Stimulated activated CD8-positive, alpha-beta memory T cell treated with anti-CD3 and anti-CD28 coated beads, Interleukin-2, amount 100 ng/mL, for 1 hour (primary cell): ENCODE measurements at places on chromosomes 7 and 10.
A peak's percentile ranks its signal among the peaks of the same experiment; 100 is the strongest.

DNA sequence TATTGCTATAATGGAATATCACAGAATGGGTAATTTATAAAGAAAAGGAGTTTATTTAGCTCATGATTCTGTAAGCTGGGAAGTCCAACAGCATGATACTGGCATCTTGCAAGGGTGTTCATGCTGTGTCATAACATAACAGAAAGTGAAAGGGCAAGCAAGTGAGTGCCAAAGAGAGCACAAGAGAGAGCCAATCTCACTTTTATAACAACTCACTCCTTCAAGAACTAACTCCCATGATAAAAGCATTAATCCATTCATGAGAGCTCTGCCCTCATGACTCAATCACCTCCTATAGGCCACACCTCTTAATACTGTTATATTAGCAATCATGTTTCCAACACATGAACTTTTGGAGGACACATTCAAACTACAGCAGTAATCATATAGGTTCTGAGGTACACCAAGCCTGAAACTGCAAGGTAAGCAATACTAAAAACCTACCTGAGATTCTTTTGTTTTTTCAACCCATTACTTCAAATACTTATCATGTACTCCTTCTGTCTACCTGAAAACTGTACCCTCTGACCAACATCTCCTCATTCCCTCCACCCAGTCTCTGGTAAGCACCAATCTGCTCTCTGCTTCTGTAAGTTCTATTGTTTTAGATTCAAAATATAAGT lies 219.7 kb downstream of the MTERF1 start:
- DNase-seq: no peak

DNA sequence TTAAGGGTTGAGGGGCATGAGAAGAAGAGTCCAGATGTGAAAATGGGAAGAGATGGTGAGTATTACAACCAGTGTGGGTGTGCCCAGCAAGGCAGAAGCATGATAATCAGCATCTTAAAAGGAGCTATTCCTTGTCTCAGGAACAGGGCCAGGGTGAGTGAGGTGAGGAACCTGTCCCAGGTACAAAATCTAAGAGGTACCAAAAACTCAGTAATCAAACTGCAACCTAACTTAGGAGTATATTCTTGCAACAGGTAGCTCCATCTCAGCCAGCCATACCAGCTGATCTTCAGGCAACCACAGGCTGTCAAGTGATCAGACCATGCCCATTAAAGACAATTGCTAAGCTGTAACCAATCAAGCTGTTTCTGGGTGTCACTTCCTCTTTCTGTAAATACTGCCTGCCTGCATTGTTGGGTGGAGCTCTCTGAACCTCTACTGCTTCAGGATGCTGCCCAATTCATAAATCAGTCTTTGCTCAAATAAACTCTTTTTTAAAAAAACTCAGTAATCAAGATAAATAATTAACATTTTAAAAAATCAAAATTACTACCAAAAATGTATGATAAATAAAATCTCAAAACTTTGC lies 7.4 kb downstream of the KEL start:
- no peak for DNase-seq

GRCh38 chr10:78044699-78045098 lies 11.0 kb downstream of the RPS24 start:
- no peak for DNase-seq

- no peak for DNase-seq
These were observed 478.5 kb downstream of the KIF20B start for GRCh38 chr10:90179696-90180407.

GRCh38 chr10:19710600-19710999 lies 105.6 kb upstream of the PLXDC2 start:
- no peak for DNase-seq

- no peak for DNase-seq
These were observed 151.5 kb upstream of the EEPD1 start for GRCh38 chr7:36001546-36001945.

- DNase-seq: no peak
These were observed 130.3 kb downstream of the SDK1 start for GRCh38 chr7:3431306-3431705.

DNA sequence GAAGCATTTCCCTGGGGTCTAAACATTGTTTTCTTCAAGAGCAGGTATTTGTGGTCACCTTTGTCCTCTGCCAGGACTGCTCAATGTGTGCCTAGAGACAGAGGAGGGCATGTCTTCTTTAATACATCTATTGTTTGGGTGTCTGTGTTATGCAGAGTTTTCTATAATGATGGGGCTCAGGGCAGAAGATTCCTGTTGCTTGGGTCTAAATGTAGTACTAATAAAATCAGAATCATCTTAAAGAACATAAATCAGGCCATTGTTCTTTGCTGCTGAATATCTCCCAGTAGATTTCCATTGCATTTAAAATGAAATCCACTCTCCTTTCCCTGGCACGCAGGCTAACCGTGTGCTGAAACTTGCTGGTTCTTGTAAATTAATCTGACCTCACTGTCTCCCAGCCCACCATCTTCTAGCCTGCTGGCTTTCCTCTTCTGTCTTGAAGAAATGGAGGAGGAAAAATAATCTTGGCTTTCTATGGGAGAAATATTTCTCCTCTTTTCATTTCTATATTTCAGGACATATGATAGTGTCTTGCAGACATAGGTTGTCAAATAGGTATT lies 1396.8 kb downstream of the GATA3 start:
- no peak for DNase-seq

GRCh38 chr10:74937266-74937856 lies 111.0 kb downstream of the KAT6B start:
- no peak for DNase-seq

DNA sequence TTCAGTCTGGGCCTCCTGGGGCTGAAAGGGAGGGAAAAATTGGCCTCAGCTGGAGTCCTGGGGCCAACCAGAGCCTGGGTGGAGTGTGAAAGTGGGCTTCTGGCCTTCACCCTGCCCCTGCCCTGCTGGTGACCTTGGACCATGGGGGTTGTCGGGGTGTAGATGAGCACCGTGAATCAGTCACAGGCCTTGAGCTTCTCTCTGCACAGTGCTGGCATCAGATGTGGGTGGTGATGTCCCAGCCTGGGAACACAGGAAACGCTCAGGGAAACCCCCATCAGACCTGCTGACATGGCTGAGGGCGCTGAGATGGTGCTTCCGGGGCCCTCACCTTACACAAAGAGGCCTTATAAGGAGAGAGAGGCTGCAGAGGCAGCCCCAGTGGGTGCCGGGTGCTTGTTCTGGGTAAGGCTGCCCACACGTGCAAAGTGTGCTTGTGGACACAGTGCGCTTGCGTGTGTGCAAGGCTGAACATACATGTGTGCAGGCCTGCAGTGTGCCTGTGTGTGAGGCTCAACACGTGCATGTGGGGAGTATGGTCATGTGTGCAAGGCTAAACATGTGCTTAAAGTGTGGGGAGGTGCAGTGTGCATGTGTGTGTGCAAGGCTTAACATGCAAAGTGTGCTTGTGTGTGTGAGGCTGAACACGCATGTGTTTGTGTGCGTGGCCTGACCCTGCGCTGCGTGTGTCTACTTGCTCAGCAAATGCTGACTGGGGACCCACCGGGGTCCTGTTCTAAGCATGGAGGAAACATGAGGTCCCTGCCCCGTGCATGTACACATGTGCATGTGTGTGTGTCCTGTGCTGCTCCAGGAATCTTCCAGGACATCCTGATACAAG lies 6.5 kb downstream of the ARPC1B start:
- peak; percentile 73 for DNase-seq

GRCh38 chr10:34323192-34323591 lies 491.9 kb downstream of the PARD3 start:
- no peak for DNase-seq

DNA sequence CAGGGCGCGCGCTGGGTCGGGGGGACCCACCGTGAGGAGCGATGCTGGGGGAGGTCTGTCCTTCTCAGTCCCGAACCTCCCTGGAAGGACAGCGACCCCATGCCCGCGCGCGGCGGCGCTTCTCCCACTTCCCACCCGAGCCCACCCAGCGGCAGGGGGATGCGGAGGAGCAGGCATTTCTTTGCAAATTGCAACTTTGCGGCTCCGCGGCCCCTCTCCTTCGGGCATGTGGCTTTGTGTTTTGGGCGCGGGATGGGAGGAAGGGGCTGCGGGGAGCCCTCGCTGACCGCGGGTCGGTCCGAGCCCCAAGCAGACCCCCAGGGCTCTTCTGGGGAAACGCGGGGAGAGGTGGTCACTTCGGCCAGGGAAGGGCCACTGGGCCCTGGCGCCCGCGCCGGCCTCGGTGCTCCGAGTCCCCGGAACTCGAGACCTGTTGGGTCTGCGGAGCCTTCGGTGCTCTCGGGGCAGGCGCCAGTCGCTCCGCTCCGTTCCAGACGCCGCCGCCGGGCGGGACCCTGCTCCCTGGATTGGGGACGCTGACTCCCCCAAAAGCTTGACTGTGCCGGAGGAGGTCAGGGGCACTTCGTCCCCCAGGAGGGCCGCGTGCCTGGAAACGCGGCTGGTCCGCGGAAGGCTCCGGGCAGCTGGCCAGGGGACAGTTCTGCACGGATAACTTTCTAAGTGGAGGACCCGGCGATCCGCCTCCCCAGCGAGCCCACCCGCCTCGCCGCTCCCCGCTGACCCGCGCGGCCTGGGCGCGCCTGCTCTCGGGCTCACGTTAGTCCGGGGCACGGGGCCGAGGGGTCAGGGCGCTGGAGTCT lies 164.2 kb upstream of the DPP6 start:
- DNase-seq: no peak

DNA sequence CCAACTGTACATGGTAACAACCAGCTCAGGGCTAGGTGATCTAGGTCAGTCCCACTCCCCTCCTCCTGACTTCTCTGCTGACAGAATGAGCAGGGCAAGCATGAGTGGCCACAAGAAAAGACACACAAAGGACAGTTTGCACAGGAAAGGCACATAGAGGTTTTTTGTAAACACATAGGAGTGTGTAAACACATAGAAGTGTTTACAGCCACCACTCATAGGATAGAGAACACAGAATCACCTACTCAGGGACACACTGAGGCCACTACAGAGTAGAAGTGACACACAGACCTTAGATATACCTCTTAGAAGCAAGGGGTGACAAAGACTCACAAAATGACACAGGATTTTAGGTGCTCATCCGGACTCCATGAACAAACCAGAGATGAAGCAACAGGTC lies 19.0 kb downstream of the NUDCD3 start:
- no peak for DNase-seq

DNA sequence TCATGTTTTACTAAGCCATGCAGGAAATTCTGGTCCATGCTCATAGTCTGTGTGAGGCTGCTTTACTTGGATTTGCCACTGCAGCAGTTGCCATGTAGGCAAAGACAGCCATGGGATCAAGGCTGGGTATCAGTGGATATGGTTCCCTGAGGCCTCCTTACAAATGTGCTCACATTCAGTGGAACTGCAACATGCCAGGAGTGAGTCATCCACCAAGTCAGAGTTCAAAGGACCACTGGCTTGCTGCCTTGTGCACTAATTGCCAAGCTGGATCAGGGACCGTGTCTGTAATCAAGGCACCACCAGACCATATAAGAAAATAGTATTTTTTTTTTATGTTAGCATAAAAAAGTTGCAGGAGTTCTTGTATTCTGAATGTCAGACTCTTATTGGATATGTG lies 101.0 kb downstream of the CDCA7L start:
- DNase-seq: no peak

- DNase-seq: no peak
These were observed 62.3 kb upstream of the PDLIM1 start for GRCh38 chr10:95353123-95353522.

- no peak for DNase-seq
These were observed 76.4 kb upstream of the ZMIZ1 start for GRCh38 chr10:78992333-78992732.
